ENCODE measurements at places on chromosomes 12 and 14. TPM values are rescaled to one million over a fixed set of nuclear protein-coding genes. Genes with fewer than 3 reads are reported as not detected.

DNA sequence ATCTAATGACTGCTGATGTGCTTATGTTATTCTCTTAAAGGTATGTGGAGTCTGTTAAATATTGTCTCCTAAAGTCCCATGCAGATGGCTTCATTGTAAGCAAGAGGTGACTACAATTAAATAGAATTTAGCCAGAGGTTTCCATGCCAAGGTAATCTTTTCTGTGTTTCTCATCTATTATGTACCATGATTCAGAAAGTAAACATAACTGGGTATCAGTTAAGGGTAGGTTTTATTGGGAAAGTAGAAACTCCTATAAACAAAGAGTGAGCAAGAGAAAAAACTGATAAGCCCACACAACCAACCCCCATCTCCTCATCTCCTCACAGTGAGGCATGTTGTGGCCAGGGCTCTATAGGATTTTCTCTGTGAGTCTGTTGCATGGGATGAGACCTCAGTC lies 611.7 kb downstream of the SNAPC1 start:
- no peak for DNase-seq

DNA sequence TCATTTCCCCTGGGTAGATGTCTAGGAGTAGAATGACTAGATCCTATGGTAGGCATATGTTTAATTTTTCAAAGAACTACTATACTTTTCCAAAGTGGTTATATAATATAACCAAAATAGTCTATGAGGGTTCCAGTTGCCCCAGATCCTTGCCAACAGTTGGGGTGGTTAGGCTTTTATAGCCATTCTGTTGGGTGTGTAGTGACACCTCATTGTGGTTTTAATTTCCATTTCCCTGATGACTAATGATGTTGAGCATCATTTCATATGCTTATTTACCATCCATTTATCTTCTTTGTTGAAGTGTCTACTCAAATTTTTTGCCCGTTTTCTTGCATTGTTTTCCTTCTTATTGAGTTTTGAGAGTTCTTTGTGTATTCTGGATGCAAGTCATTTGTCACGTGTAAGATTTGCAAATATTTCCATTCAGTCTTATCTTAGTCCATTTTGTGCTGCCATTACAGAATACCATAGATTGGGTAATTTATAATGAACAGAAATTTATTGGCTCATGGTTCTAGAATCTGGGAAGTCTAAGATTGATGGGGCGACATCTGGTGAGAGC lies 4.7 kb downstream of the SYNE2 start:
- no peak for DNase-seq

DNA sequence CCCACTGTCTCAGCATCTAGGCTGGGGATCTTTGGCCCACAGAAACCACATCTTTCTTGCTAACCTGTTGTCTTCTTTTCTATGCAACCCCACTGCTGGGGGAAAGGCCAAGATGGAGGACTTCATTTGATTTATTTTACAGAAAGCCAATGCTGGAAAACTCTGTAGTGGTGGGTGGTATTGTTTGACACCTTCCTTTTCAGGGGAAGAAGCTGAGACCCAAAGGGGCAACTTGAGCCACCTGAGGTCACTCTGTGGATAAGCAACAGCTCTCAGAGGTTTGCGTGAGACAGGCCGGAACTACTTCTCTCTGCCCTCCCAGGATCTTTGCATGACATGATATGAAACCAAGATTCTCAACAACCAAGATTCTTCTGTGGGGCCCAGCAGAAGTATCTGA lies 645.2 kb downstream of the VRK1 start:
- no peak for DNase-seq

GRCh38 chr14:61033855-61034254 lies 52.8 kb downstream of the SLC38A6 start:
- no peak for DNase-seq

DNA sequence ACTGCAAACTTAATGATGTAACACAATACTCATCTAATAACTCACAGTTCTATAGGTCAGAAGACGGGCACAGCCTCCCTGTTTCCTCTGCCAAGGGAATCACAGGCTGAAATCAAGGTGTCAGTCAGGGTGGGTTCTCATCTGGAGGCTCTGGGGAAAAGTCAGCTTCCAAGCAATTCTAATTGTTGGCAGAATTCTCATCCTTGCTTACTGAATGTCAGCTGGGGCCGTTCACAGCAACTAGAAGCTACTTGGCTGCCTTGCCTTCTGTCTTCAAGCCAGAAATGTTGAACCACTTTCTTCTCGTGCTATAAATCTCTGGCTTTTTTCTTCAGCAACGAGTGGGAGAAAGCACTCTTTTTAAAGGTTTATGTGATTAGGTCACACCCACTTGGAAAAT lies 80.1 kb upstream of the PDZRN4 start:
- no peak for DNase-seq

DNA sequence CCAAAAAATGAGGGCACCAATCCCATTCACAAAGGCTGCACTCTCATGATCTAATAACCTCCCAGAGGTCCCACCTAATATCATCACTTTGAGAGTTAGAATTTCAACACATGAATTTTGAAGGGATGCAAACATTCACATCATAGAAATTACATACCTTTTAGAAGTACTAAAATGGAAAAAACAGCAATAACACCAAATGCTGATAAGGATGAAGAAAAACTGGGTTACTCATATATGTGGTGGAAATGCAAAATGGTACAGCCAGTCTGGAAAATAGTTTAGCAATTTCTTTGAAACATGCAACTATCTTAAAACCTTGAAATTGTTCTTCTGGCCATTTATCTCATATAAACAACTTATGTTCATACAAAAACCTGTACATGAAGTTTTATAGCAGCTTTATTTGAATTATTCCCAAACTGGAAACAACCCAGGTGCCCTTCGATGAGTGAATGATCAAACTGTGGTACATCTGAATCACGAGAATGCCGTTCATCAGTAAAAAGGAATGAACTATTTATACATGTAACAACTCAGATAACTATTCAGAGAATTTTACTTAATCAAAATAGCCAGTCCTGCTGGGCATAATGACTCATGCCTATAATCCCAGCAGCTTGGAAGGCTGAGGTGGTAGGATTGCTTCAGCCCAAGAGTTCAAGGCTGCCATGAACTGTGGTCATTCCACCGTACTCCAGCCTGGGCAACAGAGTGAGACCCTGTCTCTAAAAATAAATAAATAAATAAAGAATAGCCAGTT lies 109.4 kb upstream of the SSTR1 start:
- no peak for DNase-seq

DNA sequence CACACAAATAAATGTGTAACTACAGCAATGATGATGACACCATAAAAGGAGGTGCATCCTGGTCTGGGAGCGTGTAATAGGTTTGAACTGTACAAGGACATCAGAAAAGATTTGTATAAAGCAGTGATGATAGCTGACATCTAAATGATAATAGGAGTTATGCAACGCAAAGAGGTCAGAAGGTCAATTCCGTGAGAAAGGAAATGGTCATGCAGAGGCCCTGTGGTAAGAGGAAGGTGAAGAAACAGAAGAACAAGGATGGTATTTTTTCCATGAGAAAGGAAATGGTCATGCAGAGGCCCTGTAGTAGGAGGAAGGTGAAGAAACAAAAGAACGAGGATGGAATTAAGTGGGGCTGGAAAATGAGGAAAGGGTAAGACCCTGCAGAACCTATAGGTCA lies 106.7 kb upstream of the TMPO start:
- DNase-seq, result no peak

GRCh38 chr12:117309276-117309925 lies 52.0 kb downstream of the NOS1 start:
- DNase-seq, result peak; percentile 35

- DNase-seq, result no peak
Observed at GRCh38 chr12:5140190-5140589, 96.5 kb downstream of the KCNA5 start.

DNA sequence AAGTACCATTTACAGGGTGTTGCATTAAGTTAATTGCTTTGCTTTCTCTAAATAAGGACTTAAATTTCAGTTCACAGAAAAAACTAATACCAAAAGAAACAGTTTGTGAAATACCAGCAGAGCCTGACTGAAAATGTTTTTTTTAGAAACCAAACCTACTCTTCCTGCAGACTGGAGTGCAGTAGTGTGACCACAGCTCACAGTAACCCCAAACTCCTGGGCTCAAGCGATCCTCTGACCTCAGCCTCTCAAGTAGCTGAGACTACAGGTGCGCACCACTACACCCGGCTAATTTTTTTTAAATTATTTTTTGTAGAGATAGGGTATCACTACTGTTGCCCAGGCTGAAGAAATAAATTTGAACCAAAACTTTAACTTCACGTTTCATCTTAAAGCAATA lies 103.5 kb upstream of the PLEKHA5 start:
- DNase-seq, result no peak

- no peak for DNase-seq
Observed at GRCh38 chr12:47754126-47754525, 4.6 kb downstream of the RAPGEF3 start.

- DNase-seq, result no peak
Observed at GRCh38 chr12:109695961-109696461, 17.6 kb upstream of the FAM222A start.

DNA sequence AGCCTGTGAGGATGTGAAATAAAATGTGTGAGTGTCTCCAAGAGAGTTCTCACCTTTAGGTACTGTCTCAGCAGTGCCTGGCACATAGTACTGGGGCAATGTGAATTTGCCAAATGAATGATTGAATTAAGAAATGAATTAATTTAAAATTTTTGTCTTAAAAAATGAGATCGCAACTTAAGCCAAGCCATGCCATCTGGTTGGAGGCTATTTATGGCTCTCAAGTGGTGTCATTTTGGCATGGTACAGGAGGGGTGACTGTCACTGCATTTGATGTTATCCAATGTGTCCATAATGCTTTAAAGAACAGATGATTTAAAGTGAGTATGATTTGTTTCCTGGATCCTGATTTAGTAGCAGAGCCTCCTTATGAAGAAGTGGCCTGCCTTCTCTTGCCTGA lies 80.3 kb downstream of the SRGAP1 start:
- DNase-seq, result no peak

- no peak for DNase-seq
Observed at GRCh38 chr12:115632308-115632707, 645.2 kb downstream of the MED13L start.

GRCh38 chr14:68944162-68944561 lies 34.9 kb downstream of the ACTN1 start:
- DNase-seq, result no peak

DNA sequence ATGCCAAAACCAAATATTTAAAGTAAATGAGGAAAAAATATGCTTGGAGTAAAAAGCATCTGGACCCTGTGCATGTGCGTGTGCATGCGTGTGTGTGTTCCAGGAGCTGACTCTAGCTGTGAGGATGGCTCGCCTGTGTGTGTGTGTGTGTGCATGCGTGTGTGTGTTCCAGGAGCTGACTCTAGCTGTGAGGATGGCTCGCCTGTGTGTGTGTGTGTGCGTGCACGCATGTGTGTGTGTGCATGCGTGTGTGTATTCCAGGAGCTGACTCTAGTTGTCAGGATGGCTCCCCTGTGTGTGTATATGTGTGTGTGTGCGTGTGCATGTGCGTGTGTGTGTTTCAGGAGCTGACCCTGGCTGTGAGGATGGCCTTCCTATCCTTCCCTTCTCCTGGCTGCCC lies 357.7 kb downstream of the CACNA1C start:
- DNase-seq, result no peak

DNA sequence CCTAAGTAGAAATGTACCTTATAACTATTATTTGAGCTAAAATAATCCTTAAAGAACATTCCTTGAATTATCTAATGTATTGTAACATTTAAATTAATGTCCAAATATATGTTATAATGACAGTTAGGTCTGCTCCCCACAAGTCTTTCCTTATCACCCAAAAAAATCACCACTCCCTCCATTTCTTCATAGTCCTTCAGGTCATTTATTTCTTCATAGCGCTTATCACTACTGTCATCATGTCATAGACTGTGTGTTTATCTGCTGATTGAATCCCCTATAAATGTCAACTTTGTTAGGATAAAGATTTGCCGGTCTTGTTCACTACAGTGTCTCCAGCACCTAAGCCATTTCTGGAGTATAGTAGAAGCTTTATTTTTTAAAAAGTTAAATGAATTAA lies 12.0 kb downstream of the LUM start:
- DNase-seq, result no peak

The LRTM2 gene
- not detected for total RNA-seq

The LRP1 gene
- 98.4 TPM for total RNA-seq

The IFI27L1 gene
- total RNA-seq, result 27.4 TPM

The LALBA gene
- total RNA-seq, result not detected

The EFS gene
- 32.1 TPM for total RNA-seq

The KLRC2 gene
- total RNA-seq, result not detected

The DTX1 gene
- 3.0 TPM for total RNA-seq

The KCNC2 gene
- not detected for total RNA-seq

The PELI2 gene
- total RNA-seq, result 16.2 TPM

The RPGRIP1 gene
- 0.59 TPM for total RNA-seq

The TMTC1 gene
- total RNA-seq, result 16.1 TPM

The NGB gene
- 0.11 TPM for total RNA-seq
